NCI-H146 (cell line): ENCODE measurements at places on chromosomes 4 and X.

DNA sequence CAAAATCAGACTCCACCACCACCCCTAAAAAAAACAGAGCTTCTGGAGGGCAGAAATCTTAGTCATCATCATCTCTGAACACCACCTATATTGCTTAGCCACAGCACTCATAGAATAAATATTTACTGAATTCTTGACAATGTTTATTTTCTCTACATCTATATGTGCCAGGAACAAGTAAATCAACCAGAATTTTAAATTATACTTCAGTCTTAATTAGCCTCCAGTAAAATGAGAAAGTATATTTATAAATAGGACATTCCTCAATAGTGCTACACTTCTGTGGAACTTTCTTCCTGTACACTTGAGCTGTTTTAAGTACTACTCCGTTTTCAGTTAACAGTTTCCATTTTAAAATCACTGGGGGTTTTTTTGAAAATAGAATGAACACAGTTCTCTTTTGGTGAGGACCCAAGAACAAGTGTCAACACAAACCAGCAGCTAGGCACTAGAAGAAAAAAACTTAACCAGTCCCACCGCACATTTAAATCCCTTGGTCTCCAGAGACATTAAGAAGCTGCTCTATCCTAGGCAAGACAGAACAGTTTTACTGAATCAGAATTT, 25.5 kb downstream of the SMIM14 start:
- DNase-seq: no peak

DNA sequence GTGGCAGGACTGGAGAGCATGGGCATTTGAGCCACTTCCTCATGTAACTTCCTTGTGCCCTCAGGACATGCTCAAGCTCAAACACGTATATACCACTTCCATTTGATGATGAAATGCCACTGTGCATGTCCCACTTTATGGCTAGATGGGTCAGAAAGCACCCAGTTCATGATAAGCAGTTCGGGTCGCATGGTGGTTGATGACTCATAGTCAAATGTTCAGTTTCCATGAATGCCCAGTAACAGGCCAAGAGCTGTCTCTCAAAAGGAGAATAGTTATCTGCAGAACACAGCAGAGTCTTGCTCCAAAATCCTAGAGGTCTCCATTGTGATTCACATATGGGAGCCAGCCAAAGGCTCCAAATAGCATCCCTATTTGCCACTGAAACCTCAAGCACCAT, 48.9 kb upstream of the SPIN3 start:
- DNase-seq: no peak

GRCh38 chr4:78001531-78001930, 55.6 kb upstream of the FRAS1 start:
- DNase-seq: no peak

DNA sequence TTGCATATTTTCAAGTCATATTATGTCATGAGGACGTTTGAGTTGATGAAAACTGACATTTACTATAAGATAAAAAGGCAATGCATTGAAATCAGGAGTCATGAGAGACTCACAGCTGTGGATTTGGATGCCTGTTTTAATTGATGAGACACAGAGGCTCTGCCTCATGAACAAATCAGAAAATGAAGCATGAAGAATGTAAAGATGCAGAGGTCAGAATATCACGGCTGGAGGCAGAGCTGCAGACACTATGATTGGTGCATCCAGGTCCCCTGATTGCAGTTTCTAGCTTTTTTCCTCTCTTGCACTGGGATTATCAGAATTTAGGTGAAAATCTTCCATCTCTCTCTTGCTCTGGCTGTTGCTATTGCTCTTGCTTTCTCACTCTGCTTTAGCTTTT, 74.7 kb downstream of the FAM47B start:
- DNase-seq: no peak

- no peak for DNase-seq
Measured at GRCh38 chr4:68719075-68719473, 48.6 kb upstream of the UGT2B15 start.

DNA sequence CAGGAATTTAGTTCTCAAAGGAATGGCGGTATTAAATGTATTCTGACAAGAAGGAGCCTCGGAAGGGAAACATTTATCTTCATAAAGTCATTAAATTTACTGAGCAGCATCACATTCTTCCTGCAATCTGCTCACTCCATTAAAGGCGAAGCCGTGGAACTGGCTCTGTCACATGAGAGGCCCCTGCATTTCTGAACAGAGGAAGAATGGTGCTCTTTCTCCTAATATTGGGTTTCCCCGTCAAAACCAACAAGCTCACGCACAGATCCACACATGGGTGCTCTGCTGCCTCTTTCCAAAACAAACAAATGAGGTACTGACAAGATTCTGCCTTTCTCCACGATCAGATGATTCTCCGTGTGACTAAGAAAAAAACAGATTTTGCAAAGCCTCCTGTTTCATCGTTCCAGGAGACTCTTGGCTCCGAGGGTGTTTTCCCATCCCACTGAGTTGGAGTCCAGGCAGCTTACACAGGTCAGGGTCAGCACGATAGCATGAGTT, 191.2 kb downstream of the IDS start:
- DNase-seq: no peak

- DNase-seq: no peak
Measured at GRCh38 chrX:155127940-155128339, 56.6 kb downstream of the BRCC3 start.

- DNase-seq: no peak
Measured at GRCh38 chr4:71231129-71232055, 107.4 kb upstream of the SLC4A4 start.

DNA sequence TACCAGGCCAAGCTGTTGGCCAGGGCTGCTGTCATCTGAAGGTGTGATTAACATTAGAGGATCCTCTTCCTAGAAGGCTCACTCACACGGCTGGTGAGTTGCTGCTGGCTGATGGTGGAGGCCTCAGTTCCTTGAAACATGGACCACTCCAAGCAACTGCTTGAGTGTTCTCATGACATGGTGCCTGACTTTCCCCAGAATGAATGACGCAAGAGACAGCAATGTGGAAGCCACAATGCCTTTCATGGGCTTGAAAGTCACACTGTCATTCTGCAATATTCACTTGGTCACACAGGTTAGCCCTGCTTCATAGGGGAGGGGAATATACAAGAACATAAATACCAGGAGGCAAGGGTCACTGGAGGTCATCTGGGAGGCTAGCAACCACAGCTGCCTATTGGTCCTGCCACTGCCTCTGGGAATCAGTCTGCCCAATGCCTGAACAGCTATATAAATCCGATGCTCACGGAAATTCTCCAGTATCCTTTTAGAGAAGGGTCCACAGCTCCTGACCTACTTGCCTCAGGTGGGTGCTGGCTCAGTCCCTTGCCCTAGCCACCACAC, 97.1 kb upstream of the MAML3 start:
- no peak for DNase-seq

DNA sequence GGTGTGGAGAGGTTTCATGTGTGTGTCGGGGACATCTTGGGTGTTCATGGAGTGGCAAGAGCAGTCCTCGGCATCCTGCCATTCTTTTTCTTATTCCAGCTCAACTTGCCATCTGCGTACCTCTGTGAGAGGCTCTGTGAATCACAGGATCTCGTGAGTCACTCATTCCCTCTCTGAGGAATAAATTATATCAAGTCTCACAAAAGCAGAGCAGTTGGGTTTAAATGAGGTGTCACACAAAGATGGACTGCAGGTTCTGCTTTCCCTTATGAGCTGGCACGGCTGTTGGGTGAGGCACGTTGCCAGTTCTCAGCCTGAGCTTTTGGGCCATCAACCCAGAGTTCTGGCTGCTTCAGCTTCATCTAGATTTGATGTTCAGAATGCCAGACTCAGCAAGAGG, 6.8 kb upstream of the OCIAD2 start:
- no peak for DNase-seq

GRCh38 chr4:73520821-73521220, 39.3 kb downstream of the AFM start:
- DNase-seq: peak; percentile 1

DNA sequence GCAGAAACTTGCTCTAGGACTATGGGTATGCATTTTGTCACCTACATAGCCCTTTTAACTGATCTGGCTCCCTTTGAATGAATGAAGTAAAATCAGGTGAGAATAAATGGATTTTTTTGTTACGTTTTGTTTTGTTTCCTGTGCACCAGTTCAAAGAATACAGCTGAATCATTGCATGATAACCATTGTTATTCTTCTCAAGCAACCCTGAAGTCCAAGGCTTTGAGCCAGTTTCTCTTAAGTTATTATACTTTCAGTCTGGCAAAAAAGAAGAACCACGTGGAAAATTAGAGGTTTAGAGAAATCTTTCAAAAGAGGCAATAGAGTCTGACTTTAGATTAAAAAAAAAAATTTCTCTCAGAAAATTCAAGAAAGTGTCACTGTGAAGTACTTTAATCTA, 398.6 kb upstream of the TECRL start:
- no peak for DNase-seq

GRCh38 chr4:152763796-152764195, 15.7 kb downstream of the TIGD4 start:
- no peak for DNase-seq

GRCh38 chr4:5919044-5919443, 26.2 kb upstream of the CRMP1 start:
- no peak for DNase-seq

- DNase-seq: no peak
Measured at GRCh38 chr4:38138363-38138762, 178.2 kb downstream of the PTTG2 start.

GRCh38 chr4:54095110-54095825, 4.7 kb upstream of the GSX2 start:
- no peak for DNase-seq

GRCh38 chr4:52853351-52853750, 8.8 kb upstream of the RASL11B start:
- no peak for DNase-seq

GRCh38 chrX:100944601-100945000, 15.9 kb upstream of the XKRX start:
- DNase-seq: no peak

- no peak for DNase-seq
Measured at GRCh38 chr4:5753766-5754528, 42.9 kb downstream of the EVC start.

GRCh38 chr4:20042769-20043168, 208.9 kb upstream of the SLIT2 start:
- DNase-seq: no peak

DNA sequence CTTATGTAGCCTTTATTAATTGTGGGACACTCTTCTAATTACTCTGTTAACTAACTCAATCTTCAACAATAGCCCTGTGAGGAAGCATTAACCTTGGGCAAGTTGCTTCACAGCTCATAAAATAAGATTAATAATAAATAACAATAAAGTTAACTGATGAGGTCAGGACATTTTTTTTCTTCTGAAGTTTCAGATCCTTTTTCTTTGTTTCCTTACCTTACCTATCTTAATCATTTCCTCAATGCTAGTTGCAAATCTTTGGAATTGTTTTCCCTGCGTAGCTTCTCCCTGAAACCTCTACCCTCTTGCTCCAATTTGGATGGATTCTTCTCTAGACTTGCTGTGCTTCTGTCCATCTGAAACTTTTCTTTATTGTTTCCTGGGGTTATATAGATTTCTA, 17.5 kb upstream of the PLAC8 start:
- no peak for DNase-seq

DNA sequence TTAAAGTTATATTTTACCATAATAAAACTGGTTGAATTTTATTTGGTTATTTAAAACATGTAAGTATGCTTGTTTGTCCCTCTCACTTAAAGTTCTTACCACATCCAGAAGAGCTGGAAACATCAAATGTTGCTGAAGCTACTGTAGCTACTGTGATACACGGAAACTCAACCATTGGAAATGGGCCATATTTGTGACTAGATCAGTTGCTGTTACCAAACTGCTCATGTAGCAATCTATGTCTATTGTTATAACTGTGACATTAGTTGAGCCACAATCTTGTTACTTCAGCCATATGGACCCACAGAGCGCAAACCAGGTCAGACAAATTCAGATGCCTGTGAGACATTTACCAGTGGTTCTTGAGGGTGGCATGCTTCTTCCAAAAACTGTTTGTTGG, 41.6 kb downstream of the NDNF start:
- DNase-seq: no peak

DNA sequence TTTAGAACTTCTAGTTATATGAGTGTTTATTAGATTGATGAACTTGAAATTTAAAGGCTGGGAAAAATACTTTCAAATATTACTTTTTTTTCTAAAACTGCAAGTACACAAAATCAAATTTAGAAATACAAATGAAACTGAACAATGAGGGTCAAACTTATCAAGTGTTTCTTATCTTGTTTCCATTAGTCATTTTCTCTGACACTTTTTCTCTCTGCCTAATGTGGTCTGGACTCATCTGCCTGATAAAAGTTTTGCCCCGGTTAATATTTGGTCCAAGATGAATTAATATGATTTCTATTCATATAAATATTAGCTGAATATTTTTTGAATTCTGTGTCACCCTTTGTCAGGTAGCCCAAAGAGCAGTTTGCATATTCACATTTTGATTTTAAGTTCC, 8.7 kb upstream of the HPGDS start:
- DNase-seq: no peak

DNA sequence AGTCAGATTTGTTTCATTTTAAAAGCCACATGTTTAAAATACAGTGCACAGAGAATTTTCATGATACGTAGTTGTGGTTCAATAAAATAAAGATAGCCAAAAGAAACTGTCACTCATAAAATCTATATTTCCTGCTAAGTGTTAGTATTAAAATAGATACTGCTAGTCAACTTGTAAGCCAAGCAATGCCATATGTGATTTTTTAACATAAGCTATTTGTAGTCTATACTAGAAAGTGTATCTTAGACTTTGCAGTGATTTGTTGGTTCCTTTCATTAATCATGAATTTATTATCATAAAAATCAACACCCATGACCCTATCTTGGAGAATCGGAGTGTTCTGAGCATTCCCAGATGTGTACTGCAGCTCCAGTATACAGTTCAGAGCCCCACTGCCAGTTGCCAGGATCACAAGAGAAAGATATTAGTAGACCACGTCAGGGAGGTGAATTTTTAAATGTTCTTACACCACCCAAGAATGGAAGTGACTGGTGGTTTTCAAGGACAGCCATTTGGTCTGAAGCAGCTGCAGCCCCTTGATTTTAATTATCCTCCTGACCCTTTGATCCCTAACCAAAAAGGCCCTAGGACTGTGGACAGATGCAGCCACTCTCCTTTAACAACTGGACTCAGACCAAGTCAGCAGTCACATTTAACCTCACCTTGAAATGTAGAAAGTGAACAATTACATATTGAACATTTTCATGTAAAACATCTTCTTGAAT, 163.1 kb downstream of the PALLD start:
- DNase-seq: no peak

GRCh38 chr4:20019310-20020015, 232.2 kb upstream of the SLIT2 start:
- no peak for DNase-seq

GRCh38 chr4:101689220-101689619, 101.3 kb upstream of the BANK1 start:
- no peak for DNase-seq
